ENCODE measurements at places on chromosomes 7 and 10.

GRCh38 chr10:133231946-133232574 lies 2.0 kb downstream of the UTF1 start:
- no peak for DNase-seq

- no peak for DNase-seq
Observed at GRCh38 chr7:33109758-33110238, 594 bp upstream of the RP9 start.

DNA sequence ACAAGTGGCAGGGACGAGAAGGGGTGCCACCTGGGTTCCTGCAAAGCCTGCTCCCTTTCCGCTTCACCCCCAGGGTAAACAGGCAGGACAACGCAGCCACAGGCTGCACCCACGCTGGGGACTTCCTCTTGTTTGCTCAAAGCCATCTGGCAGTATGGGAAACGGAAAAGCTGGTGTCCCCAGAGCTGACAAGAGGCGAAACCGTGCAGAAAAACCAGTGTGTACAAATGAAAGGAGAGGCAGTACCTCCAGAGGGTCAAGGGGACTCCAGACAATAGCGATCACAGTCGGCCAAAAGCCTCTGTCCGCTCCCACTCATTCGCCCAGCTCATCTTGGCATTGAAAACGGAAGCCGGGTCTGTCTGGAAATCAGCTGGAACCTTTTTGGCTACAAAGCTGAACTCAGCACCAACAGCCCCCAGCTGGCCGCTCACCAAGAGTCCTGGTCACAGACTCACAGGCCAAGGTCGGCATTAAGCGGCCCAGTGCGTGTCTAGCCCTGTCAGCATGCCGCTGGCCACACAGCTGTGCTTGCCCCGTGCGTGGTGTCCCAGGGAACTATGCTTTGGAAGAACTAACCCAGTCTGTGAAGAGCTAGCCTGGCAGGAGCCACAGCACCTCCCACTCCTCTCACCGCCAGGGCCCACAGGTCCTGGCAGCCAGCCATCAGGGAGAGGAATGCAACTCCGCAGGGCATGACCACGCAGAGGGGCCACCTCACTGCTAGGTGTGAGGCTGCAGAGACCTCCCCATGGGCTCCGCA lies 10.4 kb downstream of the TNS3 start:
- DNase-seq, result no peak

DNA sequence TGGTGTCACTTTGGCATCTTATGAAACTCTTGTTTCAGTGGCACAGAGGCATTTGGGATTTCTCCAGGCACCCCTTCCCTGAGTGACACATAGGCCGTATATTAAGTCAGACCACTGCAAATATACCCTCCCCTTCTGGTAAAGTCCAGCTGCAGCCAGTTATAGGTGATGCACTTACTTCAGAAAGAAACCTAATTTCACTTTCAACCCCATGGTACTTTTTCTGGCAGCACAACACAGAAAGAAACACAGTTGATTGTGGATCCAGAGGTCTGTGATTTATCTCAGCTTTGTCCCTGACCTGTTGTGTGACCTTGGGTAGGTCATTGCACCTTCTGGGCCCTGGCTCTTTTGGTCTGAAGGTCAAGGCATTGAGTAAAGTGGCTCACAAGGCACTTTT lies 173.2 kb downstream of the BUB3 start:
- DNase-seq, result no peak

DNA sequence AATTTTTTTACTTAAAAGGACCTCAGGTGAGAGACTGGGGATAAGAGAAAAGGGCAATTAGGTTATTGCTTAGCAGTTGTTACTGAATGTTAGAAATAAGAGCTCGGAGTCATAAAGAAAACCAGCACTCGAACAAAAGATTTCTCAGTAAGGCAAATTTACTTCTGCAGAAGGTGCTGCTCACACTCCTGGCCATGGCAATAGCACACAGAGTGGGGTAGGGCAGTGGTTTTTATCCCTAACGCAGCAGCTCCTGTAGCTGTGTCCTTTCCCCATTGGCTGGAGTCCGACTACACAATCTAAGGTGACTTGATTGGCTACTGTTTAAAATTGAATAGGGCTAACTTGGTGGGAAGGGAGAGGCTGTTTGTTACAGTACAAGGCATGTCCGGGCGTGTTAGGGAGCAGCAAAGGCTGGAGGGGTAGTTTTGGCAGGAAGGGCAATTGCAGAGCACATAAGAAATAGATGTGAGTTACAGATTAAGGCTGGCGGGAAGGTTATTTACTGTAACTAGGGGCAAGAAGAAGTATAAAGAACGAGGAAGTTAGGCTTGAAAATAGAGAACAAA lies 112.1 kb downstream of the AKR1D1 start:
- DNase-seq, result no peak

GRCh38 chr10:22683140-22683389 lies 31.3 kb downstream of the PIP4K2A start:
- no peak for DNase-seq

DNA sequence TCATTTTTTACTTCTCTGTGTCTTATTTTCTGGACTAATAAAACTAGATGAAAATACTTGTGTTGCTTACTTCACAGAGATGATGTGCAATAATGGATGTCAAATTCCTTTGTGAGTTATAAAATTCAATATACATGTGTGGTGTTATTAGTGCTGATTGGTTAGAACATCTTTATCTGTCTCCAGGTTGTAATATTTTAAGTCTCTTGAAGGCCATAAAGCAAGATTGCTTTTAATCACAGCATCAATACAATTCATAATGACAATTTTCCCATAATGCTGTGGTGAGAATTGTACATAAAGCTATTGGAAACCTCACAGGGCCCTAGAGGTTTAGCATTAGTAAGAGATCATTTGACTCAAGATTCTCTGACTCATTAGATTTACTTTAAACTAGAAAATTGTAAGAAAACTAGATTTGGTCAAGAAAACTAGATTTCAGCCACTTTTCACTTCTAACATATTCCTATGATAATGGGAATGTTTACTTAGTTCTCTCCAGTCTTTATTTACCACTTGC lies 963.7 kb downstream of the REEP3 start:
- DNase-seq, result no peak

- DNase-seq, result no peak
Observed at GRCh38 chr10:124383496-124383895, 35.2 kb downstream of the OAT start.

- DNase-seq, result no peak
Observed at GRCh38 chr10:133013463-133013862, 71.1 kb upstream of the CFAP46 start.

DNA sequence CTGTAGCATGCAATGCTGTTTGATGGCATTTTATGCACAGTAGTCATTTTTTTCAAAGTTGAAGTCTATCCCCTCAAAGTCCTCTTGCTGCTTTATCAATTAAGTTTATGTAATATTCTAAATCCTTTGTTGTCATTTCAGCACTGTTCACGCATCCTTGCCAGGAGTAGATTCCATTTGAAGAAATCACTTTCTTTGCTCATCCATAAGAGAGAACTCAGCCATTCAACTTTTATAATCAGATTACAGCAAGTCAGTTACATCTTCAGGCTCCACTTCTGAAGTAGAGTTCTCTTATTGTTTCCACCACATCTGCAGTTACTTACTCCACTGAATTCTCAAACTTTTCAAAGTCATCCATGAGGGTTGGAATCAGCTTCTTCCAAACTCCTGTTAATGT lies 32.3 kb downstream of the SDHAF3 start:
- no peak for DNase-seq

DNA sequence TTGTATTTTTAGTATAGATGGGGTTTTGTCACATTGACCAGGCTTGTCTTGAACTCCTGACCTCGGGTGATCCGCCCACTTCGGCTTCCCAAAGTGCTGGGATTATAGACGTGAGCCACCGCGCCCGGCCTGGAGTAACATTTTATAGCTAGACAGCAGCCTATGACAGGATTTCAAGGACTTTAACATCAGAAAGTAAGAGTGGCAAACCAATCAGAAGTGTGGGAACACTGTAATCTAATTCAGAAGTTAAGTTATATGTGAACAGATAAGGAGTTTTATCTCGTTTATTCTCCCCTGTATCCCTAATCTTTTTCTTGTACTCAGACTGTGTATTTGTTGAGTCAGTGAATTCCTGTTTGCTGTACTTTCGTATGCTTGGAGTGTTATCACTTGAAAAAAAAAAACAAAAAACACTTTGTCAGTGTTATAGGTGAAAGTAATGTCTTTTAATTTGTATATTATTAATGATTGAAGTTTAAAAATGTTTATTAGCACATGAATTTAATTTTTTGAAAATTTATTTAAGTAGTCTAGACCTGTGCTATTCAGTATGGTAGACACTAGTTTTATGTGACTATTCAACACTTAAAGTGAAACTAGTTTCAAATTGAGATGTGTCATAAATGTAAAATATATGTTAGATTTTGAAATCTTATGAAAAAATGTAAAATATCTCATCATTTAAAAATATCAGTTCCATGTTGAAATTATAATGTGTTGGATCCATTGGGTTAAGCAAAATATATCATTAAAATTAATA lies 38.6 kb downstream of the RSBN1L start:
- no peak for DNase-seq

- no peak for DNase-seq
Observed at GRCh38 chr7:151117565-151117964, 31.3 kb downstream of the AGAP3 start.

- DNase-seq, result peak; percentile 20
Observed at GRCh38 chr10:47346581-47347302, 1.4 kb upstream of the RBP3 start.

DNA sequence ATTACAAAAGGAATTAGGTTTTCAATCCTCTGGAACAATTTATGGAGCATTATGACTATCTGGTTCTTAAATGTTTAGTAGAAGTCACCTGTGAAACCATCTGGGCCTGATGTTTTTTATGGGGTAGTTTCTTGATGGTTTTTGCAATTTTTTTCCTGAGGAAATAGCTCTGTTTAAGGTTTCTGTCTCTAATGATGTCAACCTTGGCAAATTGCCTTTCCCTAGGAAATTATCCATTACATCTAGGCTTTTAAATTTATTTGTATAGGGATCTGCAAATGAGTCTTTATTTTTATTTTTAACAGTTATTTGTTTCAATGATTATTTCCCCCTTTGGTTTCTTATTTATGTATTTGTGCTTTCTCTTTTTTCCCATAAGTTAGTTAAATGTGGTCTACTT lies 222.8 kb downstream of the GALNT17 start:
- DNase-seq, result no peak

- DNase-seq, result no peak
Observed at GRCh38 chr10:118595598-118596425, at the start of gene PRLHR. Gene PRLHR (minus strand): TSS chr10:118595648. CDS start chr10:118595244, 404 bp downstream.

DNA sequence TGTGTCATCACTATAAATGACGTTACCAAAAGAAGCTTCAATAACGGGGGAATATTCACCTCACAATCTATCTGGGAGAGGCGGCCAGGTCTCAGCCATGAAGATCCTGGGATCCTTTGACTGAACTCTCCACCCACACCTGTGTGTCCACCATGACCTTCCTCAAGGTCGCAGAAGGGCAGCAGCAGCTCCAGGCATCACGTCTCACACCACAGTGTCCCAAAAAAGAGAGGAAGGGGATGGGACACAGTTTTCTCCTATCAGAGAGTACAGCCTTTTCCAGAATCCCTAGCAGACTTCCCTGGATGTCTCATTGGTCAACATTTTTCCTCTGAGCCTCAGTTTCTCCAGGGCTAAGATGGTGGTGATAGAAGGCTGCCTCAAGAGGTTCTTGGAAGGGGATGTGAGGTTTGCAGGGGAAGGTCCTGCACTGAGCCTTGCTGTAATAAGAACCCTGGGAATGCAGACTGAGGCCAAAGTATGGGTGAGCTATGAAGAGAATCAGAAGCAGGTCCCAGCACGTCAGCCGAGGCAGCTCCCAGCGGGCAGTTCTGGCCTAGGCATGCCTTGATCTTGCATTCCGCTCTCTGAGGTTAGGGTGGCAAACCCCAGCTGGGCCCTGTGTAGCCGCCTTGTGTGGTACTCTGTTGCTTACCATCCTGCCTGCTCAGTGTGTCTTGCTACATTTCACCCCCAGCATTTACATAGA lies 63.8 kb downstream of the COL26A1 start:
- DNase-seq, result no peak

DNA sequence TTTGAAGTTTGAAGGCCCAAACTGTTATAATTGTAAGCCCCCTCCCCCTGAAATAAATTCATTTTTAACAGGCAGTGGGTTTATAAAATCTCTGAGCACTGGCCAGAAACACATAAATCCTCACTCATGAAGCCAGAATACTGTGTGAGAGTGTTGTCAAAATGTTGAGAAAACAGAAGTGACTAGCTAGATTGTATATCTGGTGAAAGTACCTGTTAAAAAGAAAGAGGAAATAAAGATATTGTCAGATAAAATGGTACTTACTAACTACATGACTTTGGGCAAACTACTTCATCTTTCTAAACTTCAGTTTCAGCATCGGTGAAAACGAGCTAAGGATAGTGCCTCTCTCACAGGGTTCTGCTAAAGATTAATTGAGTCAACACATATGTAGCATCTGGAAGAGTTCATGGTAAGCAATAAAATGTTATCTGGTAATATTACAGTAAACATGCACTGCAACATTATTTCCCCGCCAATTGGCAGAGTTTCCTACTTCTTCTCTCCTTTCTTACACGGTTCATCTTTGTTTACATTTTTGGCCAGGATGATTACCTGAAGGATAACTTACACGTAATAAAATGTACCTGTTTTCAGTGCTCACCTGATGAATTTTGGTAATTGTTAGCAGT lies 202.5 kb upstream of the CHRM2 start:
- DNase-seq, result no peak

- no peak for DNase-seq
Observed at GRCh38 chr10:31975157-31975765, 46.6 kb upstream of the ARHGAP12 start.

DNA sequence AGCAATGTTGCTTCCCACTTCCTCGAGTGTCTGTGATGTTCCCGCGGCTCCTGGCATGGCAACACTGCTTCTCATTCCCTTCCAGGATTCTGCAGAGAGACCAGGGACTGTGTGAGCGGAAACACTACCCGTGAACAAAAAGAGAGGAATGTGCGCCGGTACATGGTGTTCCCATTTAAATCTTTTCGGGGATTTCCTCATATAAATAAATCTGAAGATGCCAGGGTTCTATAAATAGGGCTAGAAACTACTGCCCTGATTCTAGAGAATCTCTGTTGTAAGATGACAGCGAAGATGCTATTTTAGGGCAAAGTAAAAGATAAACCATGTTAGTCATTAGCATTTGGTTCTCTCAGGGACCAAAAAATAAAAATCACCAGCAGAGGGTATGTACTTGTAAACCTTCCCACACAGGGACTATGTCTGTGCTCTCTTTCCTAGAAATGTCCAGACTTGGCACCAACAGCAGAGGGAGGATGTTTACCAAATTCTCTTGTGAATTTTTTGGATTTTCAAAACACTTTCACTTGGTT lies 92.2 kb upstream of the DDC start:
- DNase-seq, result no peak

DNA sequence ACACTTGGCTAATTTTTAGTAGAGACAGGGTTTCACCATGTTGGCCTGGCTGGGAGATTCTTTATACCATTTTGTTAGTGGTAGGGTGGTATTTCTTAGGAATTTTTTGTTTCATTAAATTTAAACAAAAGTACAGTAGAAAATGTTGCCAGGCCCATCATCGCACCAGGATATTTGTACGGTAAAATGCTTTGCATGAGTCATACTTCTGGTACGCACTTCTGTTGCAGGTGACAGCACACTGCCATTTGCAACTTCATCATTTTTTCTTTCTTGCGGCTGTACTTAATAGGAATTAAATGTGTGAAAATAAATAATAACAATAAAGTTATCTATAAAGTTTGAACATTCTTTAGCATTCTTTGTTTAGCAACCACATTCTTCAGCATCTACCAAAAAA lies 195.6 kb downstream of the SKAP2 start:
- no peak for DNase-seq

GRCh38 chr7:50308532-50309385 lies 4.2 kb downstream of the IKZF1 start:
- no peak for DNase-seq

- DNase-seq, result no peak
Observed at GRCh38 chr7:132097550-132098134, 478.6 kb downstream of the PLXNA4 start.

- DNase-seq, result no peak
Observed at GRCh38 chr10:107657851-107658250, 493.3 kb upstream of the SORCS1 start.
